Bronchial epithelial cell (primary cell): ENCODE measurements at places on chromosomes 7 and 10.
A peak's percentile ranks its signal among the peaks of the same experiment; 100 is the strongest.

- no peak for DNase-seq
Measured at GRCh38 chr10:130763491-130763890, 548.0 kb downstream of the TCERG1L start.

- peak; percentile 52 for DNase-seq
Measured at GRCh38 chr10:70576803-70577517, 25.6 kb downstream of the PRF1 start.

GRCh38 chr10:103507235-103508191 lies 14.0 kb downstream of the NEURL1 start:
- DNase-seq, result no peak

DNA sequence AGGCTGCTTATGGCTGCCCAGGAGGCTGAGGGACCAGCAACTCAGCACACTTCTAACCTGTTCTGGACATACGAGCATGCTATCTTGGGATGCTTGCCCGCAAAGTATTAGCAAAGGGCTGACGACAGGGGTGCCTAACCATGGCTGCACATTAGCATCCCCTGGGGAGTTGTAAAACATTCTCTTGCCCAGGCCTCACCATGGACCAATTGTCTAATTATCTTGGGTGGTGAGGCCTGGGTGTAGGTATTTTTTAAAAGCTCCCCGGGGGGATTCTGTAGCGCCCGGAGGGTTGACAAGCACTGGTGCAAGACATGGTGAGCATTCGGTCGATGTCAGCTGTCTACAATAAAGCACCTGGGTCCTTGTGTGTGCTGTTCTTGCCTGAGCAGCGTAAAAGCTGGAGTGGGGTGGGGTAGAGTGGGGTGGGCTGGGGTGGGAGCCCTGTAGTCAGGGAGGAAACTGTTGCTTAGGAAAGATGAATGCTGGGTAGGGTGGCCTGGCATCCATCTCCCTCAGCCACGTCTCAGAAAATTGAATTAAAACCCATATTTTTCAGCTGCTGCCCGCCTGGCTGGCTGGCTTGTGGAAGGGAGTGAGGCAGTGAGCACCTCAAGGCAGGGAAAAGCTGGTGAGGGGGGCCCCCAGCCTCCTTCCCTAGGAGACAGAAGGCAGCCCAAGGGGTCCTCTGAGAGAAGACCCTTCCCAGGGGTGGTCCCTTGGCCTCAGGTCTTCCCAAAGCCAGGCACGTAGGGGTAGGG lies 2.9 kb upstream of the ADCYAP1R1 start:
- no peak for DNase-seq

DNA sequence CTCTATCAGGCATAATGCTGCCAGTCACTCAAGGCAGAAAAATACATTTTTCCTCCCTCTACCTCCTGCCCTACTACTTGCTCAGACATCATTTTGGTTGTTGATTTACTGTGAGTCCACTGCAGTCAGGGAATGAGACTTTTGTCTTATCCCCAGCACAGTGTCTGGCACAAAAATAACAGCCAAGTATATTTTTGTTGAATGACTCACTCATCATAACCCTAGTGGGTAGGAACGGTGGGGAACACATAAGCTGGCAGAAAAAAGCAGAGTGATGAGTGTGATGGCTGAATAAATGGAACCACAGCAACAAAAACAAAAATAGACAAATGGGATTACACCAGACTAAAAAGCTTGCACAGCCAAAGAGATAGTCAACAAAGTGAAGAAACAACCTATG lies 65.8 kb upstream of the LAMB4 start:
- DNase-seq, result peak; percentile 15

GRCh38 chr10:13399236-13399635 lies 51.1 kb upstream of the SEPHS1 start:
- DNase-seq, result no peak

DNA sequence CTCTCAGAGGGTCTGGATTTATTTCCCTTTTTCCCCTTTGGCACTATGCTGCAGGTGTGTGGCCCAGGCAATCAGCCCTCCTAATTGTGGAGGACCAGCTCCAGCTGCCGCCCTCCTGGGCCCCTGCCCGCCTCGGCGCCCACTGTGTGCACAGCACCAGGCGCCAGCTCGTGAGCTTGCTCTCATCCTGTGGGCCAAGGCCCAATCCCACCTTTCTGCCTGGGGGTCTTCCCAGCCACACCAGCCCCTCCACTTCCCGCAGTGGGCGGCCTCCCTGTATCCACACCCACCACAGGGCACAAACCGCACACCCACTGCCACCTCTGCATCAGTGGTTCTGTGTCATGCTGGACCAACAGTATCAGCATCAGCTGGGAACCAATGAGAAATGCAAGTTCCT lies 25.5 kb upstream of the SLIT1 start:
- no peak for DNase-seq

DNA sequence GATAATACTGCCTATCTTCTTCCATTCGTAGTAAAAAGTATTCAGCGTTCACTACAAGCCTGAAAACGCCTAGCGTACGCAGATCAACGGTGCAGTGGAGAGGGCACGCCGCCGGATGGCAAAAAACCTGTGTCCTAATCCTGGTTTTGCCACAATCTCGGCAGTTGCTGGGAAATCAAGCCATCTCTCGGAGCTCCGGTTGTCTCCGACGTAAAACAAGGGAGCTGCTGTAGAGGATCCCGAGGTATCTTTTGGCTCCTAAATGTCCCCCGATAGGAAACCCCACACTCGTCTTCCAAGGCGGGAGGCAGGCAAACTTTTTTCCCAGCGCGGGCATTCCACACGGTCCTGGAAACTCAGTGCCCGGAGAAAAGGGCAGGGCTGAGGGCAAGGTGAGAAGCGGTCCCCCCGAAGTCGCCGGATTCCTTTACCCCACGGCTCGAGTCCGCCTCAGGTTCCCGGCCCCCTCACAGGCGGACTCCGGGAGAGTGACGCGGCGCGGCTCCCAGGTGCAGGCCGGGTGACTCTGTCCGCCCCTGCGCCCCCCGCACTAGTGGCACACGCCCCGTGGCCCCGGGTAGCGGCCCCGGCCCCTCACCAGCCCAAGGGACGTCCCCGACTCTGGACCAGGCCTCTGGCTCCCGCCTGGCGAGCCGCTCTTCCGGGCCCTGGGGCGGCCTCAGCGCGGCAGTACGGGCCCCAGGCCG lies 649 bp downstream of the IDE start:
- peak; percentile 37 for DNase-seq

DNA sequence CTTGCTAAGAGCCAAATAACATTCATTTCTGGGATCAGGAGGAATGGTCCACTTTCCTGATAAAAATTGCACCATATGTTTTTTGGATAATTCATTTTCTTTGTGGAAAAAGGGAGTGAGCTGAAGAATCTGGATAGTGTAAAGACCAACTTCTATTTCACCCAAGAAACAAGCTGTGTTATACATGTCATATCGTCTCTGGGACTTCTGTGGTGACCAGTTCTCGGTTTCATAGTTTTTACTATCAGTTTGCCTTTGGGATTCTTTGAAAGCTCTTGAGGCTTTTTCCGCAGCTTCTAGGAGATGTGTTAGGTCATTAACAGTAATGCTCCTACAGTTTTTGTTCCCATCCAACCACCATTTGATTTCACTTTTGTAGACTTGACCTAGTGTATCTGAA lies 14.4 kb upstream of the SAMD9 start:
- DNase-seq, result no peak

- no peak for DNase-seq
Measured at GRCh38 chr10:133143546-133143945, 16.5 kb upstream of the KNDC1 start.

DNA sequence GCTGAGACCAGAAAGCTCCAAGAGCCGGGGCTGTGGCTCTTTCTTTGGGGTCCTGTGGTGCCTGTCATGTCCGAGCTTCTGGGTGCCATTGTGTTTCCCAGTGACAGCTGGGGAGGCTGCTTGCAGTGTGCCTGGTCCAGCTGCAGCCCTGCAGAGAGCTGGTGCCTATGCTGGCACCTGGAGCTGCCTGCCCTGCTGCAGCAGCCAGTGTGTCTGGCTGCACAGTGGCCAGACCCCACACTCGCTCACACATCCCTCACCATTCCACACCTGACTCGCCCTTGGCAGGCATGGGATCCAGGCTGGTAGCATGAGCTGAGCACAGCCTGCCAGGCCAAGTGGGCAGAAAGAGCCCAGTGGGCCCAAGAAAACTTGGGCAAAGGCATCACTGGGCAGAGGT lies 635.1 kb upstream of the SEMA3D start:
- no peak for DNase-seq

- DNase-seq, result no peak
Measured at GRCh38 chr7:69388452-69389137, 209.7 kb upstream of the AUTS2 start.

DNA sequence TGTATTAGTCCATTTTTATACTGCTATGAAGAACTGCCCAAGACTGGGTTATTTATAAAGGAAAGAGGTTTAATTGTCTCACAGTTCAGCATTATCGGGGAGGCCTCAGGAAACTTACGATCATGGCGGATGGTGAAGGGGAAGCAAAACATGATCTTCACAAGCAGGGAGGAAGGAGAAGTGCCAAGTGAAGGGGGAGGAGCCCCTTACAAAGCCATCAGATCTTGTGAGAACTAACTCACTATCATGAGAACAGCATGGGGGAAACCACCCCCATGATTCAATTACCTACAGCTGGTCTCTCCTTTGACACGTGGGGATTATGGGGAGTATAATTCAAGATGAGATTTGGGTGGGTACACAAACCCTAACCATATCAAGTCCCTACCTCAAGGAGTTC lies 85.4 kb downstream of the JAZF1 start:
- no peak for DNase-seq

- no peak for DNase-seq
Measured at GRCh38 chr10:45461034-45461433, 87.0 kb downstream of the ALOX5 start.

- DNase-seq, result no peak
Measured at GRCh38 chr10:48659790-48660189, 24.9 kb upstream of the WDFY4 start.

GRCh38 chr10:88870089-88870488 lies 10.0 kb upstream of the STAMBPL1 start:
- DNase-seq, result no peak

GRCh38 chr10:48463318-48464003 lies 141.4 kb downstream of the ARHGAP22 start:
- no peak for DNase-seq

- no peak for DNase-seq
Measured at GRCh38 chr7:29483219-29484104, 80.2 kb upstream of the PRR15 start.

DNA sequence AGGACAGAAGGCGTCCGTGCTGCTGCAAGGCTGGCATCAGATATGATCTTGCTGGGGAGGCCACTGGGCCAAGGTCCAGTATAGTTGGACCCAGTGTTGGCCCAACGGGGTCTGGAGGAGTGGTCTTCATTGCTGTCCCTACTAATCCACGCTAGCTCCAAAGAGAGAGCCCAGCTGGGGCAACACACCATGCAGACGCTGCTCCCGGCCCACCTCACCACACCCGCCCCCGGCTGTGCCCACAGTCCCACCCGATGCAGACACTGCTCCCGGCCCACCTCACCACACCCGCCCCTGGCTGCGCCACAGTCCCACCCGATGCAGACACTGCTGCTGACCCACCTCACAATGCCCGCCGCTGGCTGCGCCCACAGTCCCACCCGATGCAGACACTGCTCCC lies 121.5 kb downstream of the VIPR2 start:
- DNase-seq, result no peak

GRCh38 chr10:5515948-5516761 lies 8.6 kb upstream of the CALML3 start:
- DNase-seq, result no peak

DNA sequence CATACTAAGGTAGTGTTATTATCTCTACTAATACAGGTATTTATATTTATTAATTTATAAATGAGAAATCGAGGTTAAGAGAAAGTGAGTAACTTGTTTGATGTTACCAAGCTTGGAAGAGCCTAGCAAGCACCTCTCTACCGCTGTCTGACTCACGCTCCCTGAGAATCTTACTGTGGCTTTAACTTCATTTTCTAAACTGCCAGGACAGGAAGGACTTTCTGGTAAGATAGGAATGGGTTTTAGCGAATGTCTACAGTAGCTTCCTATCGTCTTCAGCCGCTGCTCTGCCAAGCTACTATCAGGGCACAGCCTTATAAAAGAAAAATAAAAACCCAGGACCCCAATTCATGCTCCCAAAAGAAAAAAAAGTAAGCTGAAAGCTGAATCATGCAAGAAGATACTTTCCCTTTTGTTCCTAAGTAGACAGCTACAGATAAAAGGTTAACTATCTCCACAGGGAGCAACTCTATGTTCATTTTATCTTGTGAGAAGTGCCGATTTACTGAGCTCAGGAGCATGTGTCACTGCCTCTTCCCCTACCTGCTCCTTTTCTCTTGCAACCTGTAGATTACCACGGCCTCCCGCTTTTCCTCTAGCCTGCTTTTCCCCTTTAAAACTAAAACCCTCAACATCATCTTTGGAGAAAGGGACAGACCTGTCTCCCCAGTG lies 60.2 kb downstream of the THNSL1 start:
- no peak for DNase-seq

DNA sequence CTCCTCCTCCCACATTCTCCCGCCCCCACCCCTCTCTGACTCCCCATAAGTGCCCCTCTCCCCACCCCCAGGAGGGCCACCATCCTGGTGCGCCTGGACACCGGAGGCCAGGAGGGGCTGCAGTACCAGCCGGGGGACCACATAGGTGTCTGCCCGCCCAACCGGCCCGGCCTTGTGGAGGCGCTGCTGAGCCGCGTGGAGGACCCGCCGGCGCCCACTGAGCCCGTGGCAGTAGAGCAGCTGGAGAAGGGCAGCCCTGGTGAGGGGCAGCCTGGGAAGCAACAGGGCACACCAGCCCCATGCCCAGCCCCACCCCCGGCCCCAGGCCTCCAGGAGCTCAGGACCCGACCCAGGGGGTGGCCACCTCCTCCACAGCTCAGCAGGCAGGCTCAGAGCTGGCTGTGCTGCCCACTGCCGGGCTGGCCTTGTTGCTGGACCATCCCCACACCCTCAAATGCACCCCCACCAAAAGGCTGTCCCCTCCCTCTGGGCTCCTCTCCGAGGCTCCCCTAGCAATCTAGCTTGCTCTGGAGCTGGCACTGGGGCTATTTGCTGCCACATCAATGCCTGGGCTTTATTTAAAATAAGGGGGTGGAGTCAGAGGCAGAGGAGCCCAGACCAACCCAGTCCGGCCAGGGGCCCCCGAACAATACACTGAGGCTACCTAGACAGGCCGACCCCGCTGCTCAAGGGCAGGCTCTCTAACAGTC lies 14.8 kb downstream of the ATG9B start:
- DNase-seq, result no peak

- no peak for DNase-seq
Measured at GRCh38 chr10:120684226-120684625, 166.9 kb upstream of the WDR11 start.

DNA sequence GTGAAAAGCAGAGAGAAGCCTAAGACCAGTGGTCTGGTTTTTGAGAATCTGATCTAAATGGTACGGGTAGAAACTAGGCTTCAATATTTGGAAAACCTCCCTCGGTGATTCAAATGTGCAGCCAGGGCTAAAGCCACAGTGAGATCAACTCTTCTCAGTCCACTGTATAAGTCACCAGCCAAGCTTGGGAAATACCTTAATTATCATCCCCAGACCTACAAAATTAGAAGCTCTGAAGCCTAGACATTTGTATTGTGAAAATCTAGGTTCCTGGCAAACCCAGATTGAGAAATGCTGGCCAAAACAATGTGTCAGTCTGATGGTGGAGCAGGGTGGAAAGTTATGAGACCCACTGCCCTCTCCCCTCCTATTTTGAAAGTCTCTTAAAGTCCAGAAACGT lies 131.7 kb downstream of the DGKI start:
- no peak for DNase-seq

- no peak for DNase-seq
Measured at GRCh38 chr10:80187465-80188409, 17.6 kb downstream of the ANXA11 start.

GRCh38 chr7:28807396-28807994 lies 150.6 kb downstream of the TRIL start:
- DNase-seq, result no peak

GRCh38 chr7:39721919-39722597 lies 98.7 kb downstream of the RALA start:
- no peak for DNase-seq
